Fibroblast of skin of scalp (primary cell): ENCODE measurements at places on chromosomes 3 and 15.

DNA sequence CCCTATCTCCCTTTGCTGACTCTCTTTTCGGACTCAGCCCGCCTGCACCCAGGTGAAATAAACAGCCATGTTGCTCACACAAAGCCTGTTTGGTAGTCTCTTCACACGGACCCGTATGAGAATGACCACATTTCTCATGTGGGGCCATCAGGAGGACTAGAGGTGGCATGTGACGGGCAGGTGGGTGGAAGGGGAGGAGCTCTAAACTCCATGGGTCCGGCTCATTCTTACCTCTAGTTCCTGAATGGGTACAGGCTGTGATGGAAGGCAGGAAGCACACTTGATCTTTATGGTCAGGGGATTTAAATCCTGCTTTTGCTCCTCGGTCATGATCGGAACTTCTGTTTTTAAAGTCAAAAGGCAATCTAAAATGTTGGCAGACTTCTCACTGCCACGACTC, 28.6 kb downstream of the CFAP92 start:
- DNase-seq = no peak

DNA sequence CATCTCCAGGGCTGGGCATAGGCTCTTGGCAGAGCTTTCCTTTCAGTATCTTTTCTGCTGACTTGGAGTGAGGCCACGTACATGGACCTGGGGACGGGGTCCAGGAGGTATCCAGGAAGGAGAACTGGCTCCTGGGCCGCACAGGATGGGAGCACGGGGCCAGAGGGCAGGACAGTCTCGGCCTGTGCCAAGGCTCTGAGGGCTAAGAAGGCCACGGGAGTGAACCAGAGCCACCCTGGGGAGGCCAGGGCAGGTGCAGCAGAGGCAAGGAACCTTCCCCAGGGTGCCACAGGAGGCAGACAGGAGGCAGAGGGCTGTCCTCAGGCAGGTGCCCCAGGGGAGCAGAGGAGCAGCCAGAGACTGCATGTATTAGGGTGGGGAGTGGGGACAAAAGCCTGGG, 50.3 kb downstream of the PLXNA1 start:
- DNase-seq = no peak

DNA sequence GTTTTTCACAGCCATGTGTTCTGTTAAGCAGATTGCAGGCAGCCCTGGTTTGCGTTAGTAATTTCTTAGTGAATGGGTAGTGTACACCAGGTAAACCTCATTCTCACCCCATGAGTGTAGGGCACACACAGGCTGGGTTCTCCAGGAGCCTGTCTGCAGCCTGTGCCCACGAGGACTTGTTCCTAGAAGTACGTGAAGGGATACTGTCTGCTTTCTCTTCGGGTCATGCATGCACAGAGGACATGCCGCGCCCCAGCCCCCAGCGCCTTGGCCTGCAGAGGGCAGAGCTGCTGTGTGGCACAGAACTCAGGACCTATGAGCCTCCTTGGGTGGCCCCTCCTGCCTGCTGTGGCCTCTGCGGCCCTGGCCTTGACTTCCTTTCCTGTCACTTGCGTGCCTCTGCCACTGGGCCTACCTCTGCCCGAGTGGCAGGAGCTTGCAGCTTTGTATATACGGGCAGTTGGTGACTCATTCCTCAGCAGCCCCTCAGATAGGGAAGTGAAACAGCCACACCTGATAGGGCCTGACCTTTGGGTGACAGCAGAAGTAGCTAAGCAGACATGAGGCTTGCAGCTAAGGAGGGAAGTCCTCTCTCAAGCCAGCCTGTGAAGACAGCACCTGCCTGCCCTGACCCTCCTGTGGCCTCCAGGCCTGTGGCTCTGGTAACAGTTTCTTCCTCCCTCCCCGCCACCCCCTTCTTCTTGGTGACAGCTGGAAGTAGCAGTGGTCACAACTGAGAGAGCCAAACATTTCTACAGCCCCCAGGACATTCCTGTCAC, 19.5 kb downstream of the PPCDC start:
- peak; percentile 52 for DNase-seq

- DNase-seq = no peak
Observed at GRCh38 chr3:48432411-48433371, 2.8 kb upstream of the PLXNB1 start.

GRCh38 chr3:50171540-50172301, 16.6 kb downstream of the SEMA3F start:
- no peak for DNase-seq

- DNase-seq = no peak
Observed at GRCh38 chr3:44117239-44117638, 124.4 kb upstream of the TOPAZ1 start.

- no peak for DNase-seq
Observed at GRCh38 chr15:39549912-39550311, 31.0 kb upstream of the THBS1 start.

DNA sequence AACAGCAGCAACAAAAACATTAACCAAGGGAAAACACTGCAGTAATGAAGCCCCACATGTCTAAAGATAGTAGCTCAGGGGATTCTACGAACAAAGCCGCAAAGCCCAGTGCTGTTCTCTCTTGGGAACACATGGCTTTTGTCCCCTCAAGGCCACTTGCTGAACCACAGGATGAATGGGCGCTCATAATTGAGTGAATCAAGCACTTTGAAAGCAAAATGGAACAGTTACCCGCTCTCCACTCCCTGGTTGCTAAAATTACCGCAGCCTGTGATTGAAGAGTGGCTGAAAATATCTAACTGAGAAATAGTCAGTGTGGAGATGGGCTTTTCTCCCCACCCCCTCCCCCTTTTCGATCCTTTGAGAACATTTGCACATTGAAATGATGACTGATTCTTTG, 39.6 kb downstream of the RASGRF1 start:
- DNase-seq = no peak

DNA sequence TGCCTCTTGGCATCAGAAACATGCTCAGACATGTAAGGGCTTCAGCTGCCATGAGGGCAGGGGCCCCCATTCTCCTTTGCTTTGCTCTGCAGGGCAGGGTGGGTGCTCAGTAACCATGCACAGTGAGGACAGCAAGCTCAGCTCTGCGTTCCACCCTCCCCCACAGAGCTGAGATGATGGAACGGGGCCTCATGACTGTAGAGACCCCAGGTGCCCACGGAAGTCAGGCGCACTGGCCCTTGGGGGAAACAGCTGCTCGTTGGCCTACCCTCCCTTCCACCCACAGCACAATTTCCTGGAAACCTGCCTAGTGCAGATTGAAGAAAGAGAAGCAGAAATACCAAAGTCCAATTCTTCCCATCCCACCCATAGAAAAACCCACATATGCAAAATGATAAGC, 10.5 kb downstream of the CTXND1 start:
- DNase-seq = no peak

GRCh38 chr3:14358426-14359211, 43.8 kb upstream of the SLC6A6 start:
- peak; percentile 87 for DNase-seq

DNA sequence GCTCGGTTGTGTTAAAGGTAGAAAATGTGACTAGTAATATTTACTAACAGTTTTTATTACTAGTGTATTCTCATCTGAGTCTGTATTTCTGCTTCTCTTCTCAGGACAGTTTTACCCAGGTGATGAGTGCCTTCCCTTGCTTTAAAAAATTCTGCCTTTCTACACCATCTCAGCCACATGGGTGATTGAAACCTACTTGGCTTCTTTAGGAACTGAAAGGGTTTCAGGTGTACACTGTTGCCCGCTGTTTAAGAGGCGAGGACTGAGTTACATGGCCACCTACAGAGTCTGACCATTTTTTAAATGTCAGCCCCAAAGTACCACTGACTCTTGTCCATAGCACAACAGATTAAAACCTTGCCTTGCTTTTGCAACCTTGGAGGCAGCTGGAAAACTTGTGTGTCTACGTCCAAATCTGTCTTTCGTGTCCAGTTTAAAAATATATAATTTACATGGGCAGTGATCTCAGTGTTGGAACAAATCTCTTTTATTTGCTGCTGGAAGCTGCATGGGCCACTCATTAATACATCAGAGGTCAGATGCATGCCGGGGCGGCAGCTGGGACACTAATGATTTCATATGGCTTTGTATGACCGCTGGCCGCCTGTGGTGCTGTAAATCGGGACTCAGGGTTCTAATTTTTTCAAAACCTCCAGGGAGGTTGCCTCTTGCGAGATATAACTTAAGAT, 44.6 kb downstream of the TRIM71 start:
- DNase-seq = no peak

DNA sequence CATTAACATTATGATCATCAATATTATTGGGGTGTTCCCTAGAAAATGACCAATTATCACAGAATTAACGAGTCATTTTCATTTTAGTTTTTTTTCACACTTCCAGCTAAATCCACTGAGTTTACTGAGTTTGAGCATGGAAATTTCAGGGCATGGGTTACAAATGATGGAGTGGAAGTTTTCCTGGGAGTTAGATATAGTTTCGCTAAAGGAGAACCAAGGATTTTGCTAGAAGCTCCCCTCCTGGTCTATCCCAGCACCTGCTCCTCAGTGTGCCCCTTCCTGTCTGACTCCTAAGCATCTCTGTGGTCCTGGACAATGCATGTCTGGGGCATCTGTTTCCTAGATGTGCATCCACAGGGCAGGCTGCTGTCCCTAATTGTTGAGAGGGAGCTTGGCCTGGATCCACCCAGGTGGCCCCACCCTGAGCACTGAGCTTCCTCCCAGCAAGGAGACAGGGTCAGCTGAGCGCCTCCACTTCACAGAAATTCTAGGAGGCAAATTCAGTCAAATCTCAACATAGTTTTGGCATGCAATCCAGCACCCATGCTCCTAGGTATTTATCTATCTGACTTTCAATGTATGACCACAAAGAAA, 102.3 kb upstream of the GOLGA6L6 start:
- no peak for DNase-seq

- DNase-seq = no peak
Observed at GRCh38 chr3:172387728-172388127, 60.5 kb downstream of the GHSR start.

DNA sequence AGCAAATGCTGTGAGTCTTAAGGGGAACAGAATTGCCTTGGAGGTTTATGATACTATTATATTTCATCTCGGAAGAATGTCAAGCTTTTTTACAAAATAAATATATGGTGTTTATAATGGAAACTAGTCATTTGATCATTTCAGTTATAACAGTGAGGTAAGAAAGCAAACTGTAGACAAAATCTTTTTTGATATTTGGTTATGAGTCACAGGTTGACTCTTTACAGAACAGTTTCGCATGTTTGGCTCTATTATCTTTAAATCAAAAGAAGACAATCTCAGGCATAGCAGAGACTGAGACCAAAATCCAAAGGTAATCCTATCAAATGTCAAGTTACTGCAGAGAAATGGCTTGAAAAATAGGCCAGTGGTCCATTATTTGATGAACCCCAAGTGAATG, 490.9 kb upstream of the MDFIC2 start:
- no peak for DNase-seq

DNA sequence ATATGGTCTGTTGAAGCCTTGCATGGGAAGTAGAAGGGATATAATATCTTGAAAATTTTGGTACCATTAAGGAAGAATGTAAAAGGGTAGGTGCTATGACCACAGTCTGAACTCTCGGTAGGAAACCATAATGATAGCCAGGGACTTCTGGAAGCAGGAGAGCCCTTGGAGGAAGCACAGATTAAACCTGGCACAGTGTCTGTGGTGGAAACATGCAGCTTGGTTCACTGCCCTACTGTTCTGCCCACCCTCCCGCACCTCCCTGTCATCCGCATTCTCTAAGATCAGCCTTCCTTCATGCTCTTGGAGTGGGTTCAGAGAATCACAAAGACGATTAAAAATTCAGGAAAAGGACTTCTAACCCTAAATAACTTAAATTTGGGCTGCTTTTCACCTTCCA, 20.9 kb downstream of the VPS8 start:
- no peak for DNase-seq

- DNase-seq = no peak
Observed at GRCh38 chr3:147420353-147421183, 11.4 kb downstream of the ZIC1 start.

DNA sequence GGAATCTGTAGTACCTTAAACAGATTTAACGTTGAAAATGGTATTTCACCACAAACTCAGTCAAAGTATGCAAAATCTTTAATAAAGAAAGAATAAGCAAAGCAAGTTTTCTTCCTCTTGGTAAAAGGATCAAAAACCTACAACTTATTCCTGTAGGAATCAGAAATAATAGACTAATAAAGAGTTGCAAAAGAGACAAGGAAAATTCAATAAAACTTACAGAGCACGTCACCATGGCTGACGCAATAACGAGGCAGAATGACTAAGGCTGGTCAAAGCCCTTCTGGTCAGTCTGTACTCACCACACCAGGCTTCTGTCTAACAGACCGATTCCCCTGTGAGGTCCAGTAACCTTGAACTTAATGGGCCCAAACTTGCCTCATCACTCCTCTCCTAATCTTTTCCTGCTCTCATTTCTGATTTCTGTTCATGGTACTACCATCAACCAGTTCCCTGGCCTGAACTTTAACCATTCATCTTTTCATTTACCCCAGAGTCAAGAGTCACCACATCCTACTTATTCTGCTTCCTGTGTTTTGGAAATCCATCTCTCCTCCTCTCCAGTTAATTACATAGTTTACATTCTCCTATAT, 5.0 kb downstream of the MASP1 start:
- no peak for DNase-seq

DNA sequence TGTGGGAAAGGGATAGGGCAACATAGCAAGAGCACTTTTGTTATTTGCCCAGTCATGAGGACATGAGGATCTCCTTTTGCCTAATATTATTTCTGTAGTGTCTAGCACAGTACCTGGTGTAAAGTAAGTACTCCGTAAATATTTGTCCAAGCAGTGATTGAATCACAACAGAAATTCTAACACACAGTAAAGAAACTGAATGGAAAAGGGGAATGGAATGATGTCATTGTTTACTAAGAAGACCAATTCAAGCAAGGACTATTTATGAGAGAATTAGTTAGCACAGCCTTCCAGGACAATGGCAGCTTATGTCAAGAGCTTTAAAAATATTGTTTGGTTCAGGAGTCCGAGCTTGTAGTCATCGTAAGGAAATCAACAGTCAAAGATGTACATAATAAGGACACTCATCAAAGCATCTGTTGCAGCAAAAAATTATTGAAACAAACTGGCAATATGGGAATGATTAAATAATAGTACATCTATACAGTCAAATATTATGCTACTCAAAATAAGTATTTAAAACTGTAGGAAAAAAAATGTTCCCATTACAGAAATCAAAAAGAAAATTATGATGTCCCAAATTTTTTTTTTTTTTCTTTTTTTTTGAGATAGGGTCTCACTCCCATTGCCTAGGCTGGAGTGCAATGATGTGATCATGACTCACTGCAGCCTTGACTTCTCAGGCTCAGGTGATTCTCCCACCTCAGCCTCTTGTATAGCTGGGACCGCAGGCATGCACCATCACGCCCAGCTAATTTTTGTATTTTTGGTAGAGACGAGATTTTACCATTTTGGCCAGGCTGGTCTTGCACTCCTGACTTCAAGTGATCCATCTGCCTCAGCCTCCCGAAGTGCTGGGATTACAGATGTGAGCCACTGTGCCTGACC, 17.9 kb downstream of the CAPN7 start:
- no peak for DNase-seq

DNA sequence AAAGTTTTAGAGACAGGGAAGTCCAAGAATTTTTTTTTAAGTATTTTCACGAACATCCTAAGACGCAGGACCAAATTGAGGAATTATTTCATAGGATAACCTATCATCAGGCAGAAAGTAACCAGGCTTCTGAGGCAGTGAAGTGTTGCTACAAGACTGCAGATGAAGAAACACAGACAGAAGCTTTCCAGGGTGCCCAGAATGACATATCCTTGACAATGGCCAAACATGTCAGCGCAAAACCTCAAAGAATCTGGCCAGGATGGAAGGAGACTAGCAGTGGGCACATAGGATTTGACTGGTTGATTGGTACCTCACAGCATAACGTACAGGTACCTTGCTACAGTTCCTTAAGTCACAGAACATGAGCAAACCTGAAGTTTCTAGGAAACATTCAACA, 7.5 kb downstream of the ADAMTS9 start:
- DNase-seq = no peak
